Brain microvascular endothelial cell (primary cell): ENCODE measurements at places on chromosomes 7 and 10.

GRCh38 chr10:3716093-3716492 lies 68.9 kb downstream of the KLF6 start:
- DNase-seq, result no peak

DNA sequence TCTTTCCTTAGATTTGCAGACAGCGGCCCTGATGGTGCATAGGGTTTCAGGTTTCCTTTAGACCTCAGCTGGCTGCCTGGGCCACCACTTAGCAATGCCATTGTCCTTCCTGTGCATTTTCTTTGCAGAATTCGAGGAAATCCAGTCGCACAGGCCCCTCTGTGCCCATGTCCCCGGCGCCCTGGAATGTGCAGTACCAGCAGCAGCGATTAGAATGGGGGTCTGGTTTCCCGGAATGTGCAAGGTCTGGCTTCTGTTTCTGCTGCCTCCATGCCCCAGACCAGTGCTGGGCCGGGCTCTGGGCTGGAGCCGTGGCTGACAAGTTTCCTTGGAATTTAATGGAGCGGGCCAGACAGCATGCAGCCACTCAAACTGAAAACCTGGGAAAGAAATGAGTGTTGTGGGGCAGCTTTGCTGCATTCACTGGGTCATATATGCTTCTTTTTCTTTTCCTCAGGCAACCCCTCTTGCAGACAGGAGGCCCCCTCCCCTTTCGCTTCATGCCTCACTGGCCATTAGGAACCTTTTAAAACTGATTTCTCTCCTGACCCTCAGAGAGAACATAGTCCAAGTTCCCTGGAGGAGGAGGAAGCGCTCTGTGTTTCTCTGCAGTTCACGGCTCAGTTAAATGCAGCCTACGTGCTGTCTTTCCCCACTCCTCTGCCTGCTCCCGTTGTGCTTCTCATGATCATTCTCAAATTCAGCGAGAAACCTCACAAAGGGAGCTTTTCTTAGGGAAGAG lies 14.4 kb downstream of the HTRA1 start:
- DNase-seq, result no peak

GRCh38 chr10:22620140-22620857 lies 94.1 kb downstream of the PIP4K2A start:
- DNase-seq, result peak; percentile 93

DNA sequence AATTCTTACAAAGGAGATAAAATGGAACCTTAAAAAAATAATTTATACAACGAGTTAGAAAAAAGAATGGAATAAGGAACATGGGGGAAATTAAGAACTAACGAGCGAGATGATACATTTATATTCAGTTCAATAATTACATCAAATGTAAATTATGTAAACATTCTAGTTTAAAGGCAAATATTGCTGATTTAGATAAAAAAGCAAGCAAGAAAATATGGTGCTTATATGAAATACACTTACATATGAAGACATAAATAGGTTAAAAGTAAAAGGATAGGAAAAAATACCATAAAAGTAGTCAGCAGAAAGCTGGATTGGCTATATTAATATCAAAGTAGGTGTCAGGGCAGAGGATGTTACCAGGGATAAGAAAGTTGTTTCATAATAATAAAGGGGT lies 127.0 kb upstream of the AHR start:
- DNase-seq, result no peak

DNA sequence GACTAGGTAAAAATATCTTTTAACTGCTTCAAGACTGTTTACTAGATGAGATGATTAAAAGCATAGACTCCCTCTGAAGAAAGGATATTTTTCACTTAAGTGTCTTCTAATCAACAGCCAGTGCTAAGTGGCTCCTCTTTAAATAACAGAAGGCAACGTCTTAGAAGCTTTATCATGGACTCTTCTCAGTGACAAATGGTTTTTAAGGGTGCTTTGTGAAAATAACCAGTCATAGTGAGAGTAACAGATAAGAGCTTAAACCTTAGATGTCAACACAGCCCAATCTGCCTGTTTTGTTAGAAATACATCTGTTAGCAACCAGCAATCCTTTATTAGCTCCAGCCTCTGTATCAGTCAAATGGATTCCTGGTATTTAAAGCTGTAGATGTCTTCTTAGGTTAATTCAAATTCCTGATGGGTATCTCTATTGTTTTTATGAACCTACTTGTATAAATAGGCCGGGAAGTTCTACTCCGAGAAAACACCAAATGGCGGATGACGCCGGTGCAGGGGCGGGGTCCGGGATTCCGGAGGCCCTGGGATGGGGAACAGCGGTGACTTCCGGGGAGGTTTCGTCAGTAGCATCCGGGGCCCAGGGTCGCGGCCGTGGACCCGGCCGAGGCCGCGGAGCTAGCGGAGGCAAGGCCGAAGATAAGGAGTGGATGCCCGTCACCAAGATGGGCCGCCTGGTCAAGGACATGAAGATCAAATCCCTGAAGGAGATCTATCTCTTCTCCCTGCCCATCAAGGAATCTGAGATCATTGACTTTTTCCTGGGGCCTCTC lies 285.4 kb downstream of the GPR37 start:
- no peak for DNase-seq

GRCh38 chr7:45479781-45480180 lies 94.4 kb upstream of the ADCY1 start:
- no peak for DNase-seq

DNA sequence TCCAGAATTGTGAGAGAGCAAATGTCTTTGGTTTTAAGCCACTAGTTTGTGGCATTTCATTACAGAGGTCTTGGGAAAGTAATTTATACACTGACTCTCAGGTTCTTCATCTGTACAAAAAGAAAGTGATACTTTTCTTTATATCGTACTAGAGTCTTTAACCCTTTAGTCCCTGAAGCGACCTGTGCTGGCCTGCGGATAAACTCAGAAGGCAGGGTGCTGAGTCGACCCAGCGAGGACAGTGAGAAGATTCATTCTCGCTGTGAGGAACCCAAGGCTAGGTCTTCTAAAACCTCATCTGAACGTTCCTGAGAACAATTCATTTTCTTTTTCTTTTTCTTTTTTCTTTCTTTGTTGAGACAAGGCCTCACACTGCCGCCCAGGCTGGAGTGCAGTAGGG lies 514.2 kb upstream of the MGMT start:
- no peak for DNase-seq

DNA sequence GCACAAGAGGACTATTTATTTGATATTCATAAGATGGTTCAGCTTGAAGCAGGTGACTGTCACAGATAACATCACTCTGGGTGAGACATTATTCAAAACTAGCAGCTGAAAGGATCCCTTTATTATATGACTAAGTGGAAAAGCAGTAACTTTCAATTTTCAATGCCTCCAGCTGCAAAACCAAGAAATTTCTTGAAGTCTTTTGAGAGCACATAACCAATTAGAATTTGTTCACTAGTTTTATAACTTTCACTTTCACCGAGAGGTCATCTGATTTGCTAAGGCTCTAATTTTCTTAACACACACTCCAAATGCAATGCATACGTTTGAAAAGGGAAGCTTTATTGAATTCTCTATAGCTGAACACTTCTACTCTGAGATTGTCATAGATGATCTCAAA lies 88.6 kb upstream of the KLF14 start:
- no peak for DNase-seq

- peak; percentile 68 for DNase-seq
Observed at GRCh38 chr7:74429153-74429747, 24.5 kb upstream of the GTF2IRD1 start.

DNA sequence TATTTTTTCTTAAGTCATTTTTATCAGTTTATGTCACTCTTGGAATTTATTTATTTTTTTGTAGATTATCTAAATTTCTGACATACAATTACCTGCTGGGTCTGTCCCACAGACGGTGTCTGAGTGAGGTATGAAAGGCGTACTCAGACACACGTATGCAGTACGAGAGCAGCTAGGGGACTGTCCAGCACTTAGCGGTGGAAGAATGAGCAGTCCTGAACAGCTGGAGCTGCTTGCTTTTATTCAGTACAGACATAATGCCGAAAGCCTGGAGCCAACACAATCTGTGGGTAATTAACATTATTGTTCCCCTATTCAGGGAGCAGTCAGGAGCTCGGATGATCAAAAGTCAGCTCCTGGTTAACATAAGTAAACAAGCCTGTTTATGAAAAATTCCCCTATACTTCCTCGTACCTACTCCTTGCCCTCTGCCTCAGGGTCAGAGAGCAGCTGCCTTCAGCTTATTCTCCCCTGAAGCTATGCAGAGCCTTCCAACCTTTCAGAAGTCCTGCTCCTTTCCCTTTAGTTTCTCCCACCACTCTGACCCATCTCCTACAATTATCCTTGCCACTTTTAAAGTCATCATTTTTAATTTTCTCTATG lies 488.0 kb upstream of the POM121L12 start:
- DNase-seq, result no peak

DNA sequence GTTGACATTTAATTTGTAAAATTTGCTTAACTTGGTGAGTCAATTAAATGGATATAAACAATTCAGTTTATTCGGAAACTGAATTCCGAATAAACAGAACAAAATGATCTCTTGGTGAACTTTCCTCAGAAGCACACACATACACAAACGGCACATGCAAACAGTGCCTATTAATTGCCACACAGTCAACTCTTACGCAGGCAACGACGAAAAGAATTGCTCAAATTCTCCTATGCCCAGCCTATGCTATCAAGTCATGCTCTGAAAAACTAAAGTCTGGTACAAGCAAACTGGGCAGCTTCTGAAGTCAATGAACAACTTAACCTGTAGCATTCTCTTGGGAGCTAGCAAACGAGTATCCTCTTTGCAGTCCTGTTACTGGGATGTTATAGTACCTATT lies 38.8 kb upstream of the ASL start:
- no peak for DNase-seq

- no peak for DNase-seq
Observed at GRCh38 chr10:13187135-13187534, 25.8 kb downstream of the MCM10 start.

GRCh38 chr7:20927976-20928375 lies 141.3 kb upstream of the SP8 start:
- no peak for DNase-seq

GRCh38 chr7:56250135-56250534 lies 133.9 kb upstream of the NUPR2 start:
- no peak for DNase-seq

DNA sequence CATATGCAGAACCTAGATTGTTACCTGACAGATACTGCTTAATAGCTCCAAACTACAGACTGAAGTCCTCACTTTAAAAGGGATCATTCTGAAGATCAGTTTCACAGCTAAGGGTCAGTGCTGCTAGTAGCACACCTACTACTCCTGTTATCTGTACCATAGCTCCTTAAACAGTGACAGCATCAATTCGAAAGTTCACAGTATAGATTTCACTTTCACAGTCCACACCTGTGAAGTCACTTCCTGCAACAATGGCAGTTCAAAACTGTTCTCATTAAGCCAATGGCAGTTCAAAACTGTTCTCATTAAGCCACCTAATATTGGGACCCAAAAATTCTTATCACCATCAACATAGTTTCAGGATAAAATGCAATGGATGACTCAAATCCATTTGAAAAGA lies 10.7 kb upstream of the FHIP2A start:
- DNase-seq, result no peak

GRCh38 chr10:95331596-95332130 lies 40.9 kb upstream of the PDLIM1 start:
- DNase-seq, result no peak

DNA sequence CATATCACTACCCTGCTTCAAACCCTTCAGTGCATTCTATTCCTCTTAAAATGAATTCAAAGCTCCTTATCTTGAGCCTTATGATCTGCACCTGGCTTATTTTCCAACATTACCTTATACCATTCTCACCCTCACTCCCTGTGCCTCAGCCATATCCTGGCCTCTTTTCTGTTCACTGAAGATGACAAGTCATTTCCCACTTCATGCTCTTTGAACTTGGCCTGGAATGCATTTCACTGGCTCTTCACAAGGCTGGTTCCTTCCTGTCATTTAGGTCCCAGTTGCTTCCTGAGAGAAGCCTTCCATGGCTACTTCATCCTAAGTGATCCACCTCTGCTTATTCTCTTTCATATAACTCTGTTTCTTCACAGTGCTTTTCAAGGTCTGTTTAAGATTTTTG lies 3.2 kb upstream of the LIPF start:
- DNase-seq, result no peak

GRCh38 chr10:44860811-44861736 lies 50.1 kb upstream of the TMEM72 start:
- DNase-seq, result peak; percentile 90

GRCh38 chr10:62250594-62251198 lies 17.9 kb downstream of the RTKN2 start:
- DNase-seq, result peak; percentile 79

- DNase-seq, result no peak
Observed at GRCh38 chr7:80524693-80525092, 12.8 kb upstream of the GNAT3 start.
